Eye (tissue), 1 donor: ENCODE measurements at places on chromosomes 16 and 17.

DNA sequence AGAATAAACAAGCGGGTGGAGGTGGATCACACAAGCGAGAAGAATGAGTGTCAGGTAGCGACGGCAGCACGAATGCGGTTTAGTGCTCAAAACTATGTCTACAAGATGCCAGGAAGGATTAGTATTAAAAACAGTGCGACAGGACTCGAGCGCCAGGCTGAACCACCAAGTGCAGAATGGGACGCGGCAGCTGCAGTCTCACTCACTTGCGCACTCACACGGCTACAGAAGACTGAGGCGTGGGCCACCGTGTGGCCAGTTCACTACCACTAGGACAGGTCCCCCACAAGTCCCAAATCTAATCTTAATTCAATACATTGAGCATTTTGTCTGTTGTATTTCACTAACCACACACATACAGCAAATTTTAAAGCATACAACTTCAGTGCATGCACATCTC lies 35.7 kb upstream of the TRAP1 start:
- DNase-seq, result no peak

DNA sequence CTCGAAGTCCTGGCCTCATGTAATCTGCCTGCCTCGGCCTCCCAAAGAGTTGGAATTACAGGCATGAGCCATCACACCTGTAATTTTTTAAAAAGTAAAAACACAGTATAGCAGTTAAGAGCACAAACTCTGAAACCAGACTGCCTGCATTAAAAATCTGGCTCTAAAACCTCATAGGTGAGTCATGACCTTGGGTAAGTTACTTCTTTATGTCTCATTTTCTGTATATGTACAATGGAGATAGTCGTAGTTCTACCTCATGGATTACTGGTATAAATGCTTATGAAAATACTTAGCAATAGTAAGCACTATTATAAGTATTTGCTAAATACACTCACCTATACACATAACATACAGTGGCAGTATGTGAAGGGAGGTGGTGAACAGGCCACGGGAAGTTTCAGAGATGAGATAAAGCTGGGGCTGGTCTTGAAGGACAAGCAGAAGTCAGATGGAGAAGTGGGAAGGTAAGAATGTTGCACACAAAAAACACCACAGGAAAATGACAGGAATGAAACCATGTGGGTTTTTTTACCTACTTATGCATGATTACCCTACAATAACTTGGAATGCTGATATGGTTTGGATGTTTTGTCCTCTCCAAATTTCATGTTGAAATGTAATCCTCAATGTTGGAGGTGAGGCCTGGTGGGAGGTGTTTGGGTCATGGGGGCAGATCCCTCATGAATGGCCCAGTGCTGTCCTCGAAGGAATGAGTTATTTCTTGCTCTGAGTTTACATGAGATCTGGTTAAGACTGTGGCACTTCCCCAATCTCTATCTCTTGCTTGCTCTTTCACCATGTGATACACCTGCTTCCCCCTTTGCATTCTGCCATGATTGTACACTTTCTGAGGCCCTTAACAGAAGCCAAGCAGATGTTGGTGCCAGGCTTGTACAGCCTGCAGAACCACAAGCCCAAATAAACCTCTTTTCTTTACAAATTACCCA lies 33.9 kb downstream of the ZNF652 start:
- DNase-seq, result no peak

DNA sequence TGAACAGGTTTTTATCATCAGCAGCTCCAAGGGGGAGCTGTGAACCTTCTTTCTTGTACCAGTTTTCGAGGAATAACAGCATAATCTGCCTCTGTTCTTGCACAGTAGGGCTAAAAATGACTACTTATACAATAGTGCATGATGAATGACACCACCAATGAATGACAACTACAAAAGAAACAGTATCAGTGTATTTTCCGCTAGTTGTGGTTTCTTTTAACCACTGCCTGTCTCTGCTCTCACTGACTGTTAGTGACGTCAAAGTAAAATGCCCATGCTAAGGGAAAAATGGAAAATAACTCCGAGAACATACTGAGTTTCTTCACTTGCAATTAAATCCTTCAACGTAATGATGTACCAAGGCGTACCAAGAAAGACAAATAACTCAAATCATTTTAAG lies 294.9 kb downstream of the MAP2K6 start:
- no peak for DNase-seq

GRCh38 chr16:85858984-85859817 lies 39.8 kb upstream of the IRF8 start:
- DNase-seq, result no peak

- DNase-seq, result peak; percentile 95
Observed at GRCh38 chr17:78970834-78971755, 8.6 kb downstream of the LGALS3BP start.

DNA sequence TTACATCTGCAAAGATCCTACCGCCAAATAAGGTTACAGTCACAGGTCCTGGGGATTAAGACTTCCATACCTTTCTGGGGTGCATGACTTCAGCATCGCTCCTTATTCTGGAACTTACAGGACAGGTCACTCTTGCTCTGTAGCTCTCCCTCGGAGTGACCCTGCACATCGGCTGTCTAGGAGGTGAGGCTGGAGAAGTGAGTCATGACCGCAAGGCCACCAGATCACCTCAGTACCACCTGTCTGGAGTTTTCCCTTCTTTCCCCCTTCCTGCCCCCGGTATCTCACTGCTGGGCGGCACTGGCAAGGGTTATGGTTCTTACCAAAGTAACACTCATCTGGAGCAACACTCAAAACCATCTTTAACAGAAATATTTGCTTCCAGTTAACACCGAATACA lies 374.8 kb downstream of the SLC39A11 start:
- DNase-seq, result no peak

DNA sequence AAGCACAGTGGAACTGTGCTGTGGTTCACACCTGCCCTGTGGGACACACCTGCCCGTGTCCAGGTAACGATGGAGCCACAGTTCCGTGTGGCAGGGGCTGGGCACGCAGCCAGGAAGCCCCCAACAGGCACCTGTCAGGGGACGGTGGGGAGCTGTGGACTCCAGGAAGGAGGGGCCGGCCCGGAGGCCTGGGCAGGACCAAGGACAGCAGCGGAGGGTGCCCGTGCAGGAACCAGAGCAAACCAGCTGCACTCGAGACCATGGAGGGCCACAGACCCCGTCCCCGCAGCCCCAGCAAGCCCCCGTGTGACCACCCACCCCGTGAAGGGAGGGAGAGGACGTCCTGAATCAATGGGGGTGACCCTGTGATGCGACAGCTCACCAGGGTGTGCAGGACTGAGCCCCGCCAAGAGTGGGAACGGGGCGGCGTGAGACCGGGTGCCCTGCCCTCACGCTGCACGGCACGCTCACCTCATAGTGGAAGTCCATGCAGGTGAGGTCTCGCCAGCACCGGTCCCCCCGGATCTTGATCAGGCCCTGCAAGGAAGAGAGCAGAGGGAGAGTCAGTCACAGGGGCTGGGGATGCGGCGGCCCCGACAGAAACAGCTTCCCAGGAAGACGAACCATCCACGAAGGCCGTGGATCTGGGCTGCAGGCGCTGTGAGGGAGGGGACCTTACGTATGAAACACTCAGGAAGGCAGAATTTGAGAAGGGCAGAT lies 78.1 kb downstream of the LMF1 start:
- no peak for DNase-seq

- no peak for DNase-seq
Observed at GRCh38 chr17:68169840-68170239, 78.0 kb upstream of the AMZ2 start.

DNA sequence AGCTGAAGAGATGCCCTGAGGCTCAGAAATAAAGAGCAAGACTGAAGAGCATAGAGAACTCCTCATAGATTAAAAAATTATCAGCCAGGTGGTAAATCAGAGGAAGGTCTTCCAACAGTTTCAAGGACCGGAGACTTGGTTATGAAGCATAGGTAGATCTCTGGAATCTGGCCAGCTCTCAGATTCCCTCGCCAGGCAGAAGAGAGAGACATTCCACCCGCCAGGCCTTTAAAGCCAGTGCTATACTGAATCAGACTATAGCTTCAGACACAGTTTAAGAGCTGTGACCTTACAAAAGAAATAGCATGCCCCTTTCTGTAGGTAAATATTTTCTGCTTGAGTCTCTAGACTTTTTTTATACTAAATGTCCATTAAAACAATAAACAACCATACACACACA lies 70.3 kb downstream of the NFATC3 start:
- no peak for DNase-seq

- no peak for DNase-seq
Observed at GRCh38 chr16:3876160-3876559, 4.4 kb downstream of the CREBBP start.

GRCh38 chr17:67520252-67520906 lies 143.3 kb downstream of the PITPNC1 start:
- DNase-seq, result no peak

GRCh38 chr17:39547713-39548478 lies 59.8 kb downstream of the NEUROD2 start:
- DNase-seq, result peak; percentile 83

- DNase-seq, result no peak
Observed at GRCh38 chr17:27770877-27771276, 29.5 kb downstream of the NOS2 start.

- DNase-seq, result no peak
Observed at GRCh38 chr17:13334374-13334773, 267.4 kb downstream of the HS3ST3A1 start.

GRCh38 chr17:16988749-16989229 lies 16.9 kb upstream of the TNFRSF13B start:
- DNase-seq, result no peak

GRCh38 chr16:86569701-86570447 lies 3.2 kb downstream of the FOXC2 start:
- DNase-seq, result peak; percentile 54
